CD8-positive, alpha-beta memory T cell (primary cell): ENCODE measurements at places on chromosomes 12 and 14. TPM values are rescaled to one million over a fixed set of nuclear protein-coding genes. Genes with fewer than 3 reads are reported as not detected.

Gene CLEC6A
- not detected for total RNA-seq

DNA sequence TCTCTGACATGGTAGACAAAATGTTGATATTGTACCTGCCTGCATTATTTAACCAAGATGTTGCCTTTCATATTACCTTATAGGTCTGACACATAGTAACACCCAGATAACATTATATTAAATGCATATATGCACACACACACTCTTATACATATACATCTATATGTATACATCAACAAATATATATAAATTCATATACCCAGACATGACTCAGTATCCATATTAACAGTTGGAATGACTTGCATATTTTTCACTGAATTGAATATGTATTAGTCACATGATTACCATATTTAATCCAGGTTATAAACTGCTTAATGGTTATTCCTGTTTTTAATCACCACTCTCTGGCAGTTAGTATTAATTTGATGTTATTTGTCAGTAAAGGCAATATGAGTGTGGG lies 85.2 kb downstream of the PAX9 start:
- DNase-seq = no peak

GRCh38 chr12:6074427-6074826 lies 50.0 kb downstream of the VWF start:
- no peak for DNase-seq

DNA sequence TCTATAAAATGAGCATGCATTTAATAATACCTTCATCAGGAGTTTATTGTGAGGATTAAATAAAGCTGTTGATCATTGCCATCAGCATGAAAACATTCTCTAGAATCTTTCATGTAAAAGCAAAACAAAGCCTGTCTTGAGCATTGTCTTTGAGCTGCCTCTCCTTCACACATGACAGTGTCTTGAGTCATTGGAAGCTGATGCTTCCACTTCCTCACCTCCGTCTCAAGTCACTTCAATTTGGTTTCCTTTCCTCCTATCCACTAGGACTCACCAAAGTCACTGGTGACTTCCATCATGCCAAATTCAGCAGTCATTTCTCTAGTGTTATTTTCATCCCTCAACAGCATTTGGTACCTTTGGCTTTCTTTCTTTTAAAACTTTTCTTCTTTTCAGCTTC lies 31.6 kb upstream of the MYBPC1 start:
- no peak for DNase-seq

GRCh38 chr14:81245771-81246170 lies 25.0 kb upstream of the GTF2A1 start:
- no peak for DNase-seq

GRCh38 chr14:98010784-98011183 lies 1213.6 kb downstream of the VRK1 start:
- DNase-seq = no peak
